EH (cell line): ENCODE measurements at places on chromosomes 3 and 15.

GRCh38 chr3:152304160-152304559 lies 35.4 kb downstream of the MBNL1 start:
- DNase-seq, result no peak

DNA sequence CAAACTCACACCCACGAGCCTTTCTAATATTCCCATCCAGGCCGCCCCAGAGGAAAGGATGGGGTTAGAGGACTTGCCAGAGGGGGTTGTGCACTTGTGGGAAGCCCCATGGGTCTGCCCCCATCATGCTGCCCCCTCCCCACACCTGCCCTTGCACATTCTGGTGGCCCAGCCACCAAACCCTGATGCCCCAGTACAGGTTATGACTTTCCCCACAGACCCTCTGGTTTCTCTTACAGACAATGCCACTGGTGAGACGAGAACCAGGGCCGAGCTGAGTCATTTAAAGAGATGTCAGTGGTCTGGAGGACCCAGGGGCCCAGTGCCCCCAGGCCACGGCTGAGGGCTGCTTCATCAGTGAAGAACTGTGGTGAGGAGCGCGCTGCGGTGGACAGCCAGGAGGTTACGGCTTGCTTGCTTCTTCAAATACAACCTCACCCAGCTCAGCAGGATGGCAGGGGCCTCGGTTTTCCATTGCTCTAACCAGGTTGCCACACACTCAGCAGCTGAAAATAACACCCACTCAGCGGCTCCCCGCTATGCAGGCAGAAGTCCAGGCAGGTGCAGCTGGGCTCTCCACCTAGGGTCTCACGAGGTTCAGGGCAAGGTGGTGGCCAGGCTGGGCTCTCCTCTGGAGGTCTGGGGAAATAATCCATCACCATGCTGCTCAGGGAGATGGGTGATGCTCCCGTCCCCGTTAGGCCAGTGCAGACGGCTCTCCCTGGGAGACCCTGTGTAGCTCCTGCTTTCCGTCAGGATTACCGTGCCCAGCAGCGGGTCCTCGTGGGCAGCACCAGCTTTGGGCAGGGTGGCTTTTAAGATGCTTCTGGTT lies 13.8 kb upstream of the SNRPA1 start:
- no peak for DNase-seq

DNA sequence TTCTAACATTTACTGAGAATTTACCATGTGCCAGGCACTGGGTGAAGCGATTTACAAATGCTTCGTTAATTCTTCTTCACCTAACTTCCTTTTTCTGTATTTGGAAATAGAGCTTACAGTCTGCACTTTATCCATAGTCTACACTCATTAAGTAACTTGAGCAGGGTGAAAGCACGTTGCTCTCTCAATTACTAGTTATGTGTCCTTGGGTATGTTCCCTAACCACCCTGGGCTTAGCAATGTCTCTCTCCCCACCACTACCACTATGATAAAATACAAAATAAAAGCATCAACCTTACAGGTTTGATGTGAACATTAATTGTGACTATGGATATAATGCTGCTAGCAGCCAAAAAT lies 172.9 kb upstream of the SLC2A2 start:
- DNase-seq, result no peak

DNA sequence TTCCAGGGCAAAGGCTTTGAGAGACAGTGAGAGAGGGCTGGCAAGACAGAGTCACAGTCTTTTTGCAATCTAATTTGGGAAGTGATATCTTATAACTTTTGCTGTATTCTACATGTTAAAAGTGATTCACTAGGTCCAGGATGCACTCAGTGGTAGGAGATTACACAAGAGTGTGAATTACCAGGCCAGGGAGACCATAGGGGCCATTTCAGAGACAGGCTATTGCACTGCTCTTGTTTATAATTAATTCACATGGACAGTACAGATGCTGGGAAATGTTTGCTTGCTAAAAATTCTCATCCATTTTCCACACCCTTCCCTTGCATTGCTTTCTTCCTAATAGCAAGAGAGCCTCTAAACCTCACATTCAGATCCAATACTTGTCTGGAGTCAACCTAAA lies 22.6 kb upstream of the POMGNT2 start:
- no peak for DNase-seq

- peak; percentile 77 for DNase-seq
Observed at GRCh38 chr15:32908135-32908801, 190.5 kb downstream of the GREM1 start.
